Right atrium auricular region (tissue), 2 donors: ENCODE measurements at places on chromosomes 11 and 22. TPM values are rescaled to one million over a fixed set of nuclear protein-coding genes. Genes with fewer than 3 reads are reported as not detected.

VPREB3 gene
- not detected for total RNA-seq

MRGPRE gene
- total RNA-seq: not detected

OR51T1 gene
- not detected for total RNA-seq

OR5AP2 gene
- not detected for total RNA-seq

OR51E1 gene
- total RNA-seq: 1.3 TPM

TCN1 gene
- total RNA-seq: not detected

CUL5 gene
- total RNA-seq: 19.2 TPM

TMEM191B gene
- total RNA-seq: not detected
